A549 treated with dexamethasone at 1 μM for 4 hours (cell line): ENCODE measurements at places on chromosomes 11 and 22. TPM values are rescaled to one million over a fixed set of nuclear protein-coding genes. Genes with fewer than 3 reads are reported as not detected.

The DDI1 gene
- not detected in 5 replicates for total RNA-seq

The SHANK3 gene
- 2.5 to 5.6 TPM (median 4.2 TPM) in 5 replicates for total RNA-seq

The SLC22A12 gene
- not detected in 5 replicates for total RNA-seq

The TBX10 gene
- total RNA-seq = not detected in 5 replicates

The LIF gene
- 16.4 to 35.8 TPM (median 33.5 TPM) in 5 replicates for total RNA-seq

The SPDYC gene
- not detected in 5 replicates for total RNA-seq
